ENCODE measurements at places on chromosomes 1 and 21.

DNA sequence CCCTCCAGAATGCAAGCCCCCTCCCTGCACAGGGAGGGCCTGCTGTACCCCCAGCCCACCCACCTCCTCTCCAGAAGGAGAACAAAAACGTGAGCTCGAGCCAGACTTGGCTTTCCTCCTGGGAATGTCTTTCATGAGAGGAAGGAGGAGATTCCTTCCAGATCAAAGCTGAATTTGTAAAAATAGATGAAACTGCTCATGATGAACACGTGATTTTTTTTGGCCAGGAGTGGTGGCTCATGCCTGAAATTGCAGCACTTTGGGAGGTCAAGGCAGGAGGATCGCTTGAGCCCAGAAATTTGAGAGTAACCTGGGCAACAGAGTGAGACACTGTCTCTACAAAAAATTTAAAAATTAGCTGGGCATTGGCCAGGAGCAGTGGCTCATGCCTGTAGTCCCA lies 21.8 kb downstream of the GPR157 start:
- DNase-seq, result no peak

- DNase-seq, result no peak
Observed at GRCh38 chr1:19437891-19438294, 47.4 kb downstream of the CAPZB start.

GRCh38 chr21:27171707-27172106 lies 204.8 kb upstream of the ADAMTS5 start:
- no peak for DNase-seq

GRCh38 chr1:23936481-23937176 lies 23.0 kb upstream of the PNRC2 start:
- no peak for DNase-seq

GRCh38 chr1:164446020-164446419 lies 113.0 kb upstream of the PBX1 start:
- DNase-seq, result no peak

DNA sequence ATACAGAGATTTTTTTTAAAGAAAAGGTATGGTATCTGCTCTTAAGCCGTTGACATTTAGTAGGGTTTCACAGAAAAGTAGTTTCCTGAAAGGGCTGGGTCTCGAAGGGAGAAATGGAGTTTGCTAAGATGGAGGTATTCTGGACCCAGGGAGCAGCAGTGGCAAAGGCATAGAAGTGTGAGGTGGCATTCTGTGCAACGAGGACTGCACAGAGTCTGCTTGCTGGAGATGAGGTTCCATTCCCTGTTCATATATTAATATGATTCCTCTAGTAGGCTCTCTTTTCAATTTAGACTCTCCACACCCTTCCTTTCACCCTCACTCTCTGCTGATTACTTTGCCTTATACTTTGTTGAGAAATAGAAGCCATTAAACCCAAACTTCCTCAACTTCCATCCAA lies 38.5 kb upstream of the PODN start:
- DNase-seq, result no peak

Data from fibroblast of skin of left quadriceps (primary cell).